ENCODE measurements at places on chromosomes 7 and 10.
A peak's percentile ranks its signal among the peaks of the same experiment; 100 is the strongest.

GRCh38 chr7:17758008-17758407, 182.3 kb downstream of the SNX13 start:
- DNase-seq: no peak

GRCh38 chr7:137755846-137756651, 90.7 kb downstream of the DGKI start:
- peak; percentile 71 for DNase-seq

DNA sequence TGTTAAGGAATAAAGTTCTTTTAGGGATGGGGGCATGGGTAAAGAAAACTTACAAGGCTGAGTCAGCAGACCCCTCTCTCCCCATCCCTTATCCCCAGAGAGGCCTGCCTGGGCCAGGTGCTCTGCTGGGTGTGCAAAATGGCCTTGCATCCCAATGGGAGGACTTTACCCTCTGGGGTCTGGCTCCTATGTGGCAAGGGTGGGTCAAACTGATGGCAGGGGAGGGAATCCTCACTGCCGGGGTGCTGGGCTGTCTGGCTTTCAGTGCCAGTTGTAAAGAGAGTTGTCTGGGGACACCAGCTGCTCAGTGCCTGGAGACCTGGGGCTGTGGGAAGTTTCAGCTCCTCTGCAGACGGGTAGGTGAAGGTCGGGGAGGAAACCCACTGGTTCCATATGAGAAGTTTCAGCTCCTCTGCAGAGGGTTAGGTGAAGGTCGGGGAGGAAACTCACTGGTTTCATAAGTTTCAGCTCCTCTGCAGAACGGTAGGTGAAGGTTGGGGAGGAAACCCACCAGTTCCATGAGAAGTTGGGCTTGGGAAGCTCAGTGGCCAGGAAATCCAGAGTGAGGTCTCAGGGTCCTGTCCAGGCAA, 127.2 kb upstream of the PODXL start:
- no peak for DNase-seq

DNA sequence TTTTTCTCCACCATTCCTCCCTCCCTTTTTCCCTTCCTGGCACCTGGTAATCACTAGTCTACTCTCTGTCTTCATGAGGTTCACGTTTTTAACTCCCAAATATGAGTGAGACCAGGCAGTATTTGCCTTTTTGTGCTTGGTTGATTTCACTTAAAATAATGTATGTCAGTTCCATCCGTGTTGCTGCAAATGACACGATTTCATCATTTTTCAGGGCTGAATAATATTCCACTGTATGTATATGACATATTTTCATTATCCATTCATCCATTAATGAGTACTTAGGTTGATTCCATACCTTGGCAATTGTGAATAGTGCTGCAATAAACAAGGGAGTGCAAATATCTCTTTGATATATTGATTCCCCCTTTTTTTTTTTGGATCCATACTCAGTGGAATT, 25.8 kb downstream of the GALNT17 start:
- no peak for DNase-seq

DNA sequence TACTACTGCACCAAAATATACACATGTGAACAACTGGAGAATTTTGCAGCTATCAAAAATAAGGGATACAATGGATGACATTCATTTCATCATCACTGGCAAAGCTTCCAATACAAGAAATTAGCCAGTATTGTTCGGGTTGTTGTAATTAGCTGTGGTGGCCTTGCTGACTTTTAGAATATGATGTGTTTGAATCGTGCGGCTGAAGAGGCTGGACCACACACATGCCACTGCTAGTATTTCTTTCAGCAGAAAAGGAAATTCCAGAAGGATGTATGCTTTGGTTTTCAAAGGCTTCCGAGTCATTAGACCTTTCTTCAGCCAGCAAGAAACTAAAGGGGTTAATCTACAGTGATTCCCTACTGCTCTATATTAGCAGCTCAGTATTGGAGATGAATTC, 16.6 kb downstream of the RPP38 start:
- DNase-seq: no peak

- no peak for DNase-seq
Observed at GRCh38 chr10:61852261-61852660, 49.2 kb upstream of the ARID5B start.

DNA sequence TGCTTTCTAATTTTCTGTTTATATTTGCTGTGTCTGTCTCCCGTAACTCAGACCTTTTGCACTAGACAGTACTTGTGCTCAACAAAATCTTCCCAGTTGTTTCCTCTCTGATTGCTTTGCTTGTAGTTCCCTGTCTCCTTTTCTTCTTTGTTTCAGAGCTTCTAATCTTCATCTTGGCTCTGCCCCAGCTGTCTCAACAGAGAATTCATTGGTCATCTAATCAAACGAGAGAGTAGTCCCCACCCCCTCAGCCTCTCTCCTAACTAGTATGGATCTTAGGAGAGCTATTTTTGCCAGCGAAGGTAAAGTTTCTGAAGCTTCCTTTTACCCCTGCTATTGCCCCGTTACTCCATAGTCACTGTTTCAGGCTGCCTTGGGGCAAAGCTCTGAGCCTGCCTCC, 32.8 kb downstream of the SLC26A4 start:
- no peak for DNase-seq

GRCh38 chr7:102279537-102280400, 6.9 kb upstream of the SH2B2 start:
- peak; percentile 51 for DNase-seq

DNA sequence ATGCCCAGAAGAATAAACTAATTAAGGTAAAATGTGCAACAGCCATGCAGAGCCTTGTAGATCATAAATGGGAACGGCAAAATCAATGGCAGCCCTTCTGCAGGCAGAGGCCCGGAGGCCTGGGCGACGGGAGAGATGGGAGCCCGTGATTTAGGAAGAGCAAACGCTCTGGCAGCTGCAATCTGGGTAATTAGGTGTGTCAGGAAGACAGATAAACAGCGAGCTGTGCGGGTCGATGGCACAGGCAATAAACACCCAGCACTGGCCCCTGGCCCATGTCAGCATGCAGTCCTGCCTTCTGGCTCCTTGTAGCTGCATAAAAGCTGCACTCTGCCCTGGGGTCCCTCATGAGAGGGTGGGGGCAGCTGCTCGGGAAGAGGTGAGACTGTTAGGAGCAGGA, 78.0 kb downstream of the GOLGA7B start:
- DNase-seq: no peak

GRCh38 chr7:157635148-157635500, 298.3 kb downstream of the DNAJB6 start:
- DNase-seq: no peak

DNA sequence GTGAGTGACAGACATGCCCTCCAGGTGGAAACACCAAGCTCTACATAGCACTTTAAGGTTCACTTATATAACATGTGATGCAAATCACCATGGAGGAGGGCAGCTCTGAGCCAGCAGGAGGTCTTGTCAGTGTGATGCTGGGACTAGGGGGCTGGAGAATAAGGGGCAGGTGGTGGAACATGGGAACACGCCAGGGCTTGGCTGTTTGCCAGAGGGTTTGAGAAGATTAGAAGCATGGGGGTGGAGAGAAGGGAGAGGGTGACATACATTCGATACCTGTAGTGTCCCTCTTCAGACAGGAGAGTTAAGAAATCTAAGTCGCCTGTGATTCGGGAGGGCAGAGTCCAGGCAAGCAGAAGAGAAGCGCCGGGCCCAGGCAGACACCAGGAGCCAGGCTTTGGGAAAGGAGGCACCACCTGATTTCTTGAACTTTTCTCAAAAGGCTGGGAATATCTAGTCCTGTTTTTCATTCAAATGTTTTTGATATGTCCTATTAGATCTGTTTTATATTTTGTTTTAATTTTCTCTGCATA, 16.9 kb upstream of the LAMB4 start:
- no peak for DNase-seq

- DNase-seq: peak; percentile 1
Observed at GRCh38 chr7:51315393-51316261, 982 bp downstream of the COBL start.

- no peak for DNase-seq
Observed at GRCh38 chr7:87213252-87213651, 6.3 kb downstream of the TMEM243 start.

GRCh38 chr10:102678068-102678400, 33.8 kb downstream of the TRIM8 start:
- DNase-seq: no peak

All from fibroblast of mammary gland (primary cell).